ENCODE measurements at places on chromosomes 11 and 22.
A peak's percentile ranks its signal among the peaks of the same experiment; 100 is the strongest.

- no peak for DNase-seq
Measured at GRCh38 chr22:45450921-45451651, 37.6 kb downstream of the RIBC2 start.

DNA sequence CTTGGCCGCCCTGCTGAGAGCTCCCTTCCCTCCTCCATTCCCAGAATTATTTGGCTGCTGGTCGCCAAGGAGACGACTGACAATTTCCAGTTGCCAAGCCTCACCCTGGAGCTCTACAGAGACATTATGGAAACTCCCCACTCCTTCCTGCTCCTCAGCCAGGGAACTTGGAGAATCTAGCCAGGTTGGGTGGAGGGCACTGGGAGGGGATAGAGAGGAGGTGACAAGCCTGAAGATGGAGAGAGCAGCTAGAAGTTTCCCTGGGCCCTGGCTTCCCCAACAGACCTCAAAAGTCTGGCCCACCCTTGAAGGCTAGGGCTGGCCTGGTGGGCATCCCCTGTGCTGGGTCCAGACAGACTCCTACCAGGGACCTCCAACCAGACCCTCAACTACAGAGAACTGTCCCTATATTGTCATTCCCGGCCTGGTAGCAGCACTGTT is 6.7 kb upstream of the VSIG10L2 start:
- DNase-seq = no peak

GRCh38 chr11:62340269-62340901 is 3.1 kb downstream of the ASRGL1 start:
- peak; percentile 54 for DNase-seq

- peak; percentile 38 for DNase-seq
Measured at GRCh38 chr11:6604081-6604626, 580 bp downstream of the ILK start.

DNA sequence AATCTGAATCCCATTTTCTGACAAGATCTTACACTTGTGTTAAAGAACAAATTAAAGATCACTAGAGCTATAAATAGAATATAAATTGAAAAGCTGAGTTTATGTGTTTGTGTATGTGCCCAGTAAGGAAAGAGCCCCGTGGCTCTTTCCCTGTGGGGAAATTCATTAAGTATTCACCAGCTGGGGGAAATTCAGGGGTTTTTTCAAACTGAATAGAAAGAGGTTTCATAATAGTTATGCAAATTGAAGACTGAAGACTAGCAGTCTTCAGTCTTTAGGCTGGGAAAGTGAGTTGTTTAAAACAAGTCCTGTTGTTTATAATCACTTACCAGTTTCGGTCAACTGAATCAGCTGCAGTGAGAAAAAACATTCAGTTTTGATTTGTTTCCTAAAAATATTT is 11.3 kb upstream of the MS4A7 start:
- DNase-seq = no peak

GRCh38 chr22:28043266-28043665 is 124.2 kb upstream of the PITPNB start:
- no peak for DNase-seq
